GM12865 (cell line): ENCODE measurements at places on chromosomes 12 and 14.
A peak's percentile ranks its signal among the peaks of the same experiment; 100 is the strongest.

DNA sequence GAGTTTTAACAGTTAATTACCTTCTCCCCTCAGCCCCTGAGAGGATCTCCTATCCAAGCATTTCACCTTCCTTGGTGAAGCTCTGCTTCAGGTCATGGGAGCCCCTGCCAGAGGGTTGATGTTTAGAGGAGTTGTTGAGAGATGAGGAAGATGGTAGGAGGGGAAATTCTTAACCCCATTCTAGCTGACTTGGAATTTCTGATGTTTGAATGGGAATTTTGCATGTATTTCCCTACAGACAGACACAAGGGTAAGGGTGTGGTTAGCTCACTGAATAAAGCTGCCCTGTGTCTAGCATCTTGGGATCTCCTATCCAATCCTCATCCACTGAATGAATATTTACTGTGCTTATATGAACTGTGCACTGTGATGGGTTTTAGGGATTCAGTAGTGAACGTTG is 7.1 kb upstream of the BHLHE41 start:
- DNase-seq = no peak

GRCh38 chr12:104136577-104136976 is 1.4 kb downstream of the NFYB start:
- DNase-seq = no peak

GRCh38 chr12:47946413-47947323 is 16.7 kb upstream of the TMEM106C start:
- no peak for DNase-seq

GRCh38 chr12:8057306-8057705 is 8.9 kb downstream of the C3AR1 start:
- no peak for DNase-seq

DNA sequence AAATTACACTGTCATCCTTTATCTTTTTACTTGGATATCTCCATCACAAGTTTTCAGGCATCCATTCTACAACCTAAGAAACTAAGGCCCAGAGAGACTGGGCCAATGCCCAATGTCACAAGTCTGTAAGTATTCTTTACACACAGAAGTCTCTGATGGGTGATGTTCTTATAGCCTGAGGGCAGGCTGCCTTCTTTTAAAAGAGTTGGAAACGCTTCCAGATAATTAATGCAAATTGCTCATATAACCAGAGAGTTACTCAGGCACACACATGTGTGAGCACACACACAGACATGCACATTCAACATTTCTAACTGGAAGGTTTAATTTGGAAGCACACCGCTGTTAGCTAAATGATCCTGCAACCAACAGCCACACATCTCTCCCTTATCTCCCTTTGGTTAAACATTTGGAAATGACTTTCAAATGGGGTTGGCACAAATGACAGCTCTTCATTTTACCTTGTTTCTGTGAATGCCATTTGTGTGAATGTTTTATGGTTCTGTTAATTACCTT is 160.8 kb upstream of the TMPO start:
- no peak for DNase-seq

DNA sequence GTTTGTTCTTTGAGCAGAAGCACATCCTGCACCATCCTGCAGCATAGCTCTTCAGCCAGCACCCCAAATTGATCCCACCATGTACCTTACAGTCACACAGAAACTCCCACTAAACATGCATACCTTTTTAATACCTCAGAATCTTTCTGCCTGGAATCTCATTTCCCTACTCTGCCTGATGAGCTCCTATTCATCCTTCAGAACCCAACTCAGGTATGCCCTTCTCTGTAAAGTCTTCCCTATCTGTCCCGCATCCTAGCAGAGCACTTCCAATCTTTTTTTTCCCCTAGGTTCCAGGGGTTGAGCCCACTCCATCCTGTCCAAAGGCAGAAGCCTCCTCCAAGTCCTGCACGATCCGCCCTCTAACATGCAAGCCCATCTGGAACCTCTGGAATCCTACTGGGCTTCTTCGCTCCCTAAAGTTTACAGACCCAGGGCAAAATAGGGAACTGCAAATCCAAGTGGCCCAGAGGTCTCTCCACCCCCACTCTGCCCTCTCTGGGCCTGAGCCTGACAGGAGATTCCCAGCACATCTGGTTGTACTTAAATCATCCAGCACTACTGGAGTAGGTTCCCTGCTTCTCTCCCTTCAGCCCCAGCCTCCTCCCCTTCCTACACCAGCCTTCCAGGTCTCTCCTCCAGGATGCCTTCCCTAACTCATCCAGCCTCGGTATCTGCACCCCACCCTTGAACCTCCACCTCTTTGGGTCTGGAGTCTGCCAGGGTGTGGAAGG is 4.1 kb upstream of the FIGNL2 start:
- DNase-seq = no peak

DNA sequence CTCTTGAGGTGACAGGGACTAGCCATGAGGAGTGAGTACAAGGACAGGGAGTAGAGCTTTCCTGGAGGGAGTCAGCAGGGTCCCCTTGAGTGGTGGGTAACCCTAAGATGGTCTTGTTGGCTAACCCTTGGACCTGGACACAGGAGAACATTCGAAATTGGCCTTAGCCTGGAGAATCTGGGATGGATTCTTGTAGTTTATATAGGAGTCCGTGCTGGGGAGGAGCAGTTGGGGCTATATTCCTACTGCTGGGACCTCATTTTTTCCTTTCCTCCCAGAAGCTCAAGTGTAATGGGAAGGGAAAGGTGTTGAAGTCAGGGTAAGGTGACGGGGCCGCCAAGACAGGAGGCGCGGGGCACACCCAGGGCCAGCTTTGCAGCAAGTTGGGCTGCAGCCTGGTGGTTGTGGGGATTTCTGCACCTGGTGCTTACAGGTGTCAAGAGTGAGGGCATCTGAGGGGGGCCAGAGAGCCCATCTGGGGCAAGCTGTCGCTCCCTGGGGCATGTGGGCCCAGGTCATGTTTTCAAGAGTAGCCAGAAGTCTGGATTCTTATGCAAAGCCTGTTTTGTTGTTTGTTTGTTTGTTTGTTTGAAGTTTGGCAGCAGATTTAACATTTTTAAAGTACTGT is 5.1 kb downstream of the BCL7A start:
- DNase-seq = no peak

DNA sequence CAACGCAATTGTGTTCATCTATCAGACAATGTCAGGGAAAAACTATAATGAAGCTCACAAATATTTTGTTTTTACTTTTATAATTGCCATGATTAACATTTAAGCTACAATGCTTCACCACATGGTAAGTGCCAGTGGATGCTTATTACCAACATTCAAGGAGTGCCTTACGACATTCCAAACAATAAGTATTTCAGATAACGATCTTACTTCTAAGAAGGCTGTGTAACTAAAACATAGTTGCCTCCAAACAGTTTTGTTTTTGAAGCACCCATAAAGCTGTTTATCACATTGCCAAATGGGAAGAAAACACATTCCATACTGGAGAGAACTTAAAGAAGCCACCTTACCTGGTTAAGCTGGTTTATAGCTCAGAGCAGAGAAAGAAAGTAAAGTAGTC is 78.8 kb downstream of the RPS6KA5 start:
- no peak for DNase-seq

GRCh38 chr14:68633131-68633991 is 159.5 kb downstream of the ZFP36L1 start:
- DNase-seq = no peak

DNA sequence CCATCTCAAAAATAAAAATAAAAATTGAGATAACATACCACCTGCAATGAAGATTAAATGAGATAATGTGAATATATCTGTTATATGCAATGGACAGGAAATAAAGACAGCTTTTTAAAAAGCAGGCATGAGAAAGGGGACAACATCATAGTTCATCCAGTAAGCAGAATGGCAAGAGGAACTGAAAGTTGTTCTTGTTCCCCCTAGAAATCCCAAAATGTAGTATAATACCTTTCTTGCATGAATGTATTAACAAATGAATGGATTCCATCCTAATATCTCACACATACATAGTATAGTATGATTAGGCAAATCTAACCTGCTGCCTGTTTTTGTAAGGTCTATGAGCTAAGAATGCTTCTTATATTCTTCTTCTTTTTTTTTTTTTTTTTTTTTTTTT is 31.4 kb downstream of the FGD6 start:
- DNase-seq = no peak

DNA sequence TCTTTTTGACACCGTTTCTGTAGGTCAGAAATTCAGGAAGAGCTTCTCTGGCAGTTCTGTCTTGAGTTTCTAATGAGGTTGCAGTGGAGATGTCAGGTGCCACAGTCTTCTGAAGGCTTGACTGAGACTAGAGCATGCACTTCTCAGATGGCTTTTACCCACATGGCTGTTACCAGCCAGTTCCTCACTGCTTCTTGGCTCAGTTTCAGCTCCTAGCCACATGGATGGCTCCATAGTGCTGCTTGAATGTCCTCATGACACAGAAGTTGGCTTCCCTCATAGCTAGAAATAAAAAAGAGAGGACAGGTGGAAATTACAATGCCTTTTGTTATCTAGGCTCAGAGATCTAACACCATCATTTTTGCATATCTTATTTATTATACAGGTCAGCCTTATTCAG is 38.1 kb upstream of the SLC2A13 start:
- DNase-seq = no peak

DNA sequence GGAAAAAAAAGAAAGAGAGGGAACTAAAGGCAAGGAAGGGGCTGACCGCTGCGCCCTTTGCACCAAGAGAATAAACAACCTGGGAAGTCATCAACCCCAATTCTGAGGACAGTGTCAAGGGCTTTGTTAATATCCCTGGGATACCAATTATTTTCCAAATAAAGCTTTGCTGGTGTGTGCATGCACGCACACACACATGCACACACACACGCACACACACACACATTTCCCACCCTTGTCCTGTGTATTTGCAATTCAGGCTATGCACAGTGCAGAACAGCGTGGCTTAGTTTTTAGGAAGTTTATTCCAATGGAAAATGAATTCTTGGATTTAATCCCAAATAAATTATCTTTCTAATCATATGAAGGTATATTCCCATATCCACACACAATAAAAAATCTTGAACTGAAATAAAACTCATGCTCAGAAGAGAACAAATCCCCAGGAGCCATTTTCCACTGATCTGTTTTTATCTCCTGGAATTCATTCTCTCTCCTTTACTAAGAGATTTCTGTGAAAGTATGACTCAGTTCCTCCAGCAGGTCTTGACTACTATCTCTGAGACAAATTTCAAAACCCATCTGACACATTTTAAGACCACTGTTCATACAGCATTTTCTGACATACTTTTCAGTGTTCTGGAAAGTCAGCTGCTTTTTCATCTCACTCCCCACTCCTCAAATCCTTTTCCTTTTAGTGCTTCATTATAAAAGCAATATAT is 334.4 kb upstream of the ATP2B1 start:
- DNase-seq = no peak

GRCh38 chr12:87820524-87821202 is 208.5 kb downstream of the C12orf50 start:
- no peak for DNase-seq

- peak; percentile 80 for DNase-seq
Measured at GRCh38 chr14:51185754-51186153, 54.3 kb upstream of the TMX1 start.

DNA sequence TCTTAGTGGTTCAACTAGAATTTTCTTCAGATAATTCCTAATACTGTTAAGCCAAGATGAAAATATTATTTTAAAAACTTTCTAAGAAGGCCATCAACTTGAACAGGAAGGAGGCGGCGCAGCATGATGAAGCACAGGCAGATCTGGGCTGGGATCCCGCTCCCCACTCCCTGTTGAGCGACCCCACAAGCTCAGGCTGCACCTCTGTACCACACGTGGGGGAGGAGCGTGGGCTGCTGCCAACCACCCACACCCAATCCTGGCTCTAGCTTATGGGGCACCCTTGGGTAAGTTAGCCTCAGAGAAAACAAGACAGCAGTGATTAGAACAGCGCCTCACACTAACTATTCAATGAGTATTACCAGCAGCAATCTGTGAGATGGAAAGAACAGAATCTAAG is 6.0 kb downstream of the MTERF2 start:
- no peak for DNase-seq

DNA sequence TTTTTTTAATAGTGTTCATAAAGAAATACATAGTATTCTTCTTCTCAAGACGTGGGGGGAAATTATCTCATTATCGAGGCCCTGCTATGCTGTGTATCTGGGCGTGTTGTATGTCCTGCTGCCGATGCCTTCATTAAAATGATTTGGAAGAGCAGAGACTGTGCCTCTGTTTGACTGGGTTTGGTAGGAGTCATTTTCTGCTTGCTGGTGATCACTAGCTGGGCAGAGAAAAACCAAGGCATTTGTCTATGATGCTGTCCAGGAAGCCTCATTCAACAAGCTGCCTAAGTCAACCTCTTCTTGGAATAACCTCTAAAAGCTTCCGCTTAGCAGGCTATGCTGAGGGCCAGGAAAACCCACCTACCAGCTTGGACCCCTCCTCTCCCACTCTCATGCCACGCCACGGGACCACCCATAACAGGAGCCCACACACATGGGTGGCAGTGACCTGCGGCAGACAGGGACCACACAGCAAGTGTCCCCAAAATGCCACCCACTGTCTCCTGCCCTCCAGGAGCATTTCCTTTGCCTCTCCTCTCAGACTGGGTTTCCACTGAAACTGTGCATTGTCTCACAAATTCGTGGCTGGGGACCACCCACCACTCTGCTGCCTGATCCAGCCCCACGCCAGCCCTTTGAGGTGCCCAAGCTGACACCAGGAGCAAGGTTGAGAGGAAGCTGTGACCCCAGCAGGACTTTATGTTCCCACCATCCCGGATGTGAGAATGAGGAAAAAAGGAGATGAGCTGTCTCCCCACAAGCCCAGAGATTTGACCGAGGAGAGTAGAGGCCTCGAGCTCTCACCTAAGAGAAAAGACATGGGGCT is 36.8 kb downstream of the DAD1 start:
- DNase-seq = no peak

GRCh38 chr14:85531141-85531586 is 1.2 kb downstream of the FLRT2 start:
- no peak for DNase-seq

- no peak for DNase-seq
Measured at GRCh38 chr12:64157110-64157509, 65.0 kb downstream of the KICS2 start.

DNA sequence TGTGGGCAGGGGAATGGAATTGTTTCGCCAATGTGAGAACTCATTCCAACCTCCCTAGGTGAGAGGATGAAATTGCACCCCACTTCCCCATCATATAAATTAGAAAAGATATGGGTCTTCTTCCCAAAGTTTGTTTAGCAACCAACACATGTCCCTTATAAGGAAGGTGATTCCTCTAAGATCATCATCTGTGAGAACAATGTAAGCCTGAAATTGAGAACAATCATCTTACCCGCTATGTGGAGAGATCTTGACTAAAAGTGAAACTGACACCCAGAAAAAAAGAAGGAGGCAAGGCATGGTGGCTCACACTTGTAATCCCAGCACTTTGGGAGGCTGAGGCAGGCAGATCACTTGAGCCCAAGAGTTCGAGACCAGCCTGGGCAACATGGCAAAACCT is 173.2 kb upstream of the HMGA2 start:
- DNase-seq = no peak

GRCh38 chr12:51225771-51226170 is 7.9 kb upstream of the POU6F1 start:
- DNase-seq = no peak
